H54 (cell line): ENCODE measurements at places on chromosomes 4 and X.

DNA sequence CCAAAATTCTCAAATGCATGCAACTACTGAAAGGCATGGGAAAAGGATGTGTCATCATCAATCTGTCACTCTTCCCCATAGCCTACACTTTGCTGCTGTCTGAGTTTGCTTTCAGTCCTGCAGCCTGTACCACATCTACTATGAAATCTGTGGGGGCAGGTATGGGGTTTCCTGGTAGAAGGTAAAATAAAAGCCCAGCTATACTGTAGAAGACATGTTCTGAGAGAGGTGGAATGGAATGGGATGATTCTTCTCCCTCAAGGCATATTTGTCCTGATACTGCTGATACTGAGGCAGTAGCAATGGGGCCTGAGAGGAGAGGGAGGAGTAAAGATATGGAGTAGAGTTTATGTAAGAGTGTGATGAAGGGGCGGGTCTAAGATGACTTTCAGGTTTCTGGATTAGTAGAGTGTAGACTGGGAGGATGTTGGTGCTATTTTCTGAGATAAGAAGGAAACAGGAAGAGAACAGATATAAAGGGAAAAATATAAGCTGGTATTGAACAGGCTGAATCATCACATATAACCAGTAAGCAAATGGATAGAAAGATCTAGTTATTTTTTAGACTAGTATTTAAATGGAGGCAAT, 38.7 kb upstream of the GYPA start:
- DNase-seq: no peak

DNA sequence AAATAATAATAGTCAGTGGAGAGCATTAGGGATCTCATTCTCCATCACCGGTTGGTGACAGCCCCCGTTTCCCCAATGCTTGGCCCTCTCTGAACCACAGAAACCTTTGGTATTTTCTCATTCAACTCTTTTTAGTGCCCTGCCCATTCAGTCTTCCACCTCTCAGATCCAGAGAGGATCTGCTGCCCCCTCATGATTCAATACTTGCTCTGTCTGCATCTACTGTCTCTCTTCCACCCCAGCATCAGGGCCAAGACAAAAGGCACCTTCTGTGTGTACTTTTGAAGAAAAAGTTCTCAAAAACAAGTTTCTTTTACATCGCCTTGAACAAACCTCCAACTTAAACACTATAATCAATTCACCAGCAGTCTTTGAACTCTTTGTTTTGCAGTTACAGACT, 19.3 kb downstream of the CLTRN start:
- DNase-seq: no peak

DNA sequence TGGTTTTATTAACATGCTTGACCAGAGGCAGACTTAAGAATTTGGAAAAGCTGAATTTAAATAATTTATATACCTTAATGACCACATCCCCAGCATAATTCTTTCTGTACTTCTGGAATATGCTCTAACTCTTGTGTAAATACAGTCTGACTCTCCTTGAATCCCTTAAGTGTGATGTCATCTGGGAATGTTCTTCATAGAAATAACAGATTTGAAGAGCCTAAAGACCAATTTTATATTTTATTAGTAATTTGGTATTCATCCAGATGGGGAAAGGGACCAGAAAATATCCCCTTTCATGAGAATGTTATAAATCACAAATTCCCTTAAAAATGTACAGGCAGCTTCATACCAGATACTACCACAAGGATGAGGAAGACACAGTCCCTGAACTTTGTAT, 58.3 kb downstream of the KCNIP4 start:
- no peak for DNase-seq

DNA sequence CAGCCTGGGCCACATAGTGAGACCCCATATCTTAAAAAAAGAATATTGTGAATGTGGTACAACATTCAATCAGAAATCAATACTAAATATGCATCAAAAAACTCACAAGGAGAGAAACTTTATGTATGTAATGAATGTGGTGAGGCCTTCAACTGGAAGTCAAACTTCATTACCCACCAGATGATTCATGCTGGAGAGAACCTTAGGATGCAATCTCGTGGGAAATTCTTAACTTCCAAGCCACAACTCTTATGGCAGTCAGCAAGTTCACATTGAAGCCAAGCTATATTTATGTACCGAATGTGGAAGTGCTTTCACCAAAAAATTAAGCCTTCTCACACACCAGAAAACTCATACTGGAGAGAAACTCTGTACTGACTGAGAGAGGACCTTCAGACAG, 84.5 kb upstream of the UXT start:
- DNase-seq: no peak

- DNase-seq: peak; percentile 2
These were observed 986.0 kb downstream of the CCSER1 start for GRCh38 chr4:91113130-91113706.

GRCh38 chr4:161132715-161133425, 1030.9 kb downstream of the FSTL5 start:
- no peak for DNase-seq

DNA sequence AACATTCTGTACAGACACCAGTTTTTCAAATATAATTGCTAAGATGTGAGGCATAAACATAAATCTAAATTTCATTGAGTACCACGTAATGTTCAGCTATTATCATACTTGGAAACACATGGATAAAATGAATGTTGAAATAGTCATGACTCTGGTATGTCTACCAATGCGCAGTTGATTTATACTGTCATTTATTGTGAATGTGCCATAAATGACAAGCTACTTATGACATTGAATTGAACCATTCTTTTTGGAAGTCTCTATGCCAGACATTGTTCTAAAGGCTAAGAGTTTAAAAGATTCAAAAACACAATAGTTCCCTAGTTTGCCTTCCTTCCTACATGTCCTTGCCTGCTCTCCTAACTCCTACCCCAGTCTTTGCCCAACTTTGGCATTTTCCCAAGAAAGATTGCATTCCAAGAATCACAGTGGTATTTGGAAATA, 96.6 kb upstream of the DMD start:
- DNase-seq: no peak

DNA sequence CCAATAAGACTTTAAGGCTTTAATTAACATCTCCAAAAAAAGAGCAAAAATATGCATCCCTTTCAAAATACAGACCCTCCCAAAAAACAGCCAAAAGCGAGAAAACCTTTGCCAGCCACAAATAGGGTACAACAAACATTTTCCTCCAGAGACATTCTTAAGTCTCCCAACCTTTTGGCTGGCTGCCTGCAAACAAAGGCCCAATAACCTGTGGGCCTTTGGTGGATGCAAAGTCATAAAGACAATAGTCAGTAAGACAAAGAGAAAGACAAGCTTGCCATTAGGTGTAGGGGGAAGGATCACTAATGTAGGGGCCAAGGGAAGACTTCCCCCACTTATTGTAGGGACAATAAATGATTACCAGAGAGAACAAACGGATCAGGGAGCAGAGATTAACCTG, 215.5 kb upstream of the ZFP42 start:
- no peak for DNase-seq

GRCh38 chrX:136246201-136246600, 5.0 kb downstream of the MAP7D3 start:
- DNase-seq: no peak

GRCh38 chrX:3717742-3718420, 4.4 kb upstream of the PRKX start:
- no peak for DNase-seq

- no peak for DNase-seq
These were observed 73.3 kb downstream of the CYLC1 start for GRCh38 chrX:83934220-83934619.

- DNase-seq: no peak
These were observed at the start of gene P2RY4 for GRCh38 chrX:70260104-70260503. P2RY4 (minus strand) TSS chrX:70260204; CDS start chrX:70259624, 580 bp downstream.
